Stimulated activated CD8-positive, alpha-beta memory T cell treated with anti-CD3 and anti-CD28 coated beads, Interleukin-2, amount 100 ng/mL, for 1 hour (primary cell): ENCODE measurements at places on chromosomes 11 and 22.

DNA sequence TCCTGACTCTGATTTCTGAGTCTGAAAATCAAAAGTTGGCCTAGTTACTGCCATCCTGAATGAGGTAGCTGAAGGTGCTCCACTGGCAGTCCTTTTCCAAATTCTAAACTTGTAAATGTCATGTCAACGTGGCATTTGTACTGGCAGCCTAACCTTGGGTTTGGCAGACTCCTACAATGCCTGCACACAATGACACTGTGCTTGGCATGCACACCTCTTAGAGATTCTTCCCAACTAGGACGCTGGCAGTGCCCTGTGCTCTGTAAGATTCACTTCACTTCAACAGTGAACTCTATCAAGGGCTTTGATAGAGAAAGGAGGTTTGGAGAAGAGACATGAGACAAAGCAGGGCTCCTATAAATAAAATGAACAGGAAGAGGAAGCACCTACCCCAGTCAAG, 21.9 kb upstream of the PPP2R1B start:
- DNase-seq = no peak

DNA sequence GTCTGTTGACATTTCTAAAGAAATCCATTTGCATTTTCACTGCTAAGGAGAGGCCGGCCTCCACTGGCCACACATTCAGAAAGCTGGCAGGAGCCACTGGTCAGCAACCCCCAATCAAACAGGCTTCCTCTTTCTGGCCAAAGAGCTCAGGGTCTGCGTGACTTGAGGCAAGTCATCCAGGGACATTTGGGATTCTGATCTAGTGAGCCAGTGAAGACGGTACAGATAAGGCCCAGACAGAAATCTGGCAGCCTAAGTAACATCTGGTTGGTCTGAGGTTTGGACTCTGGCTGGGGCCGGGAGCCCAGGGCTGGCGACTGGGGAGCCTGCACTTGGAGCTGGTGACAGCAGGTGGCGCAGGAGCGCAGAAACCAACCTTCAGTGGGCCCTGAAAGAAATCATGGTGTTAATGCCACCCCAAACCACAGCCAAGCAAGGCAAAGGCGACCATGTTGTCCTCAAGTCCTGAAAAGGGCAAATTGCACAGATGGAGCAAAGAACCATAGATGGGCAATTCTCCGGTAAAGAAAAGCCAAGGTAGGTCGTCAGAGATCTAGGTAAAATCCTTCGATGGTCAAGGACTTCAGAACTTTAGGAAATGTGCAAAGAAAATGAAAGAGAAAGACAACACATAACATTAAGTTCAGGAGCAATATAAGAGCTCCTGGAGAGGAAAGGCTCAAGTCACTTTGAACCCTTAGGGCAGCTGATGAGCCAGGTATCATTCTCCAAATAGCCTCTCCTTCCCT, 99.4 kb upstream of the BLID start:
- no peak for DNase-seq

GRCh38 chr11:35588627-35589026, 29.6 kb upstream of the FJX1 start:
- no peak for DNase-seq

- no peak for DNase-seq
Measured at GRCh38 chr11:8055091-8055835, 25.7 kb upstream of the TUB start.

GRCh38 chr11:84558085-84558905, 1068.8 kb downstream of the DLG2 start:
- DNase-seq = no peak

DNA sequence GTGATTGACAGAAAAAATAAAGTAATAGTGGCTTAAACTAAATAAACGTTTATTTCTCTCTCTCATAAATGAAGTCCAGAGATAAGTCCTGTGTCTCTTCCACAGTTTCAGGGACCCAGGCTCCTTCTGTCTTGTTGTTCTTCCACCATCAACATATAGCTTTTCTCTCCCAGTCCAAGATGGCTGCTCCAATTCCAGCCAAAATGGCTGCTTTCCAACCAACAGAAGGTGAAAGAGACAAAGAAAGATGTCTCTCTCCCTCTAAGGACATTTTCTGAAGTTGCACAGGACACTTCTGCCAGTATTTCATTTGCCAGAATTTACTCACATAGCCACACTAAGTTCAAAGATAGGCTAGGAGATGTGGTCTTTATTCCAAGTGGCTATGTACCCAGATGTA, 9.4 kb upstream of the PLEKHB1 start:
- no peak for DNase-seq

DNA sequence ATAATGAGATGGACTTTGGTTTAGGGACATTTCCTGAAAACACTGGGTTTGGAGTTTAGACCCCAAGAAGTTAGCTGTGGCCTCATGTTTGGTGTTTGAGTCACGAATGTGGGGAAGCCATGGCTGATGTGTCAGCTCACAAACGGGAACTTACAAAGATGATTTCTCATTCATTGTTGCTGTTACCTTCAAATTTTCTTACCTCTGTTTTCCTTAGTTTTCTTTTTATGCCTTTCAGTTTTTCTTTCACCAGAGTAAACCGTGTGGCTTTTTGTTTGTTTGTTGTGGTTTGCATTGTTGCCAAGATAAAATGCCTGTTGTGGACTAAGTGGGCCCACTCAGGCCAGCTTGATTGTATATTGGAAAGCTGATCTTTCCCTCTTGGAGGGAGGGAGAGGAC, 89.1 kb downstream of the SWAP70 start:
- no peak for DNase-seq

- no peak for DNase-seq
Measured at GRCh38 chr11:67347964-67348749, 5.2 kb downstream of the POLD4 start.

- DNase-seq = no peak
Measured at GRCh38 chr11:9905960-9906791, 242.3 kb downstream of the SWAP70 start.

DNA sequence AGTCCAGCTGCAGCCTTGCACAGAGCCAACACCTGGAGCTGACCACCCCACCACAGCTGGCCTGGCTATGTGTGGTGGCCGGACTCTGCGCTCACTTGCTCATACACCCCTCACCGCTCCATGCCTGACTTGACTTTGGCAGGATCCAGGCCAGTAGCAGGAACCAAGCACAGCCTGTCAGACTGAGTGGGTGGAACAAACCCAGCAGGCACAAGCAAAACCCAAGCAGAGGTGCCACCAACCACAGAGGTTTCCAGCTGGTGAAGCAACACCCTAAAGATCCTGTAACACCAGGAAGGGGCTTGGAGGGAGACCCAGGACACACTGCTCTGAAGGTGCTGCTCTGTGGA, 44.9 kb upstream of the WNT11 start:
- no peak for DNase-seq
